Fibroblast of lung (primary cell): ENCODE measurements at places on chromosomes 12 and 14.

GRCh38 chr14:89983375-89983774, 27.6 kb downstream of the TDP1 start:
- H3K27ac ChIP-seq = no peak overlapping the region
- no peaks in the 10 kb centered on the region for H3K27me3 ChIP-seq
- DNase-seq = no peak
- no peak overlapping the region for H3K4me3 ChIP-seq

- no peaks in the 10 kb centered on the region for H3K27me3 ChIP-seq
- no peak overlapping the region for H3K27ac ChIP-seq
- no peaks in the 10 kb centered on the region for H3K4me1 ChIP-seq
- no peak for DNase-seq
- H3K4me3 ChIP-seq = no peak overlapping the region
These were observed 43.6 kb downstream of the HCAR2 start for GRCh38 chr12:122659579-122659978.

DNA sequence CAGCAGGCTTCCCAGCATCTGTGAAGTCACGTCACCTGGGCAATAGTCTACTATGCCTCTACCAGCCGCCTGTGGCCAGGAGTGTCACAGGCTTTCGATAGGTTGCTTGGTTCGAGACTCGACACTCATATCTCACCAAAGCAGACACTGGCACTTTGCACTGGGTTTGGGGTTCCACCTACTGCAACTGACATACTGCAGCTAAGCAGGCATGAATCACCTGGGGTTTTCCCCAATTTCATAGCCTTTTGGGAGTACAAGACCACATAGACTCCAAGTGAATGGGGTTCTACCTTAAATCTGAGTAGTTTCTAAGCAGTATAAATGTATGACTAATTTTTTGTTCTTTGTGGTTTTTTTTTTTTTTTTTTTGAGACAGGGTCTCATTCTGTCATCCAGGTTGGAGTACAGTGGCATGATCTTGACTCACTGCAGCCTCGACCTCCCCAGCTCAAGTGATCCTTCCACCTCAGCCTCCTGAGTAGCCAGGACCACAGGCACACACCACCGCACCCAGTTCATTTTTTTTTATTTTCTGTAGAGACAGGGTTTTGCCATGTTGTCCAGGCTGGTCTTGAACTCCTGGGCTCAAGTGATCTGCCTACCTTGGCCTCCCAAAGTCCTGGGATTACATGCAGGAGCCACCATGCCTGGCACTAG, 32.1 kb downstream of the DMAC2L start:
- H3K4me1 ChIP-seq = peaks cover 22% of the 10 kb centered on the region
- H3K27me3 ChIP-seq = no peaks in the 10 kb centered on the region
- DNase-seq = no peak
- no peaks in the 10 kb centered on the region for H3K36me3 ChIP-seq
- no peak overlapping the region for H3K27ac ChIP-seq

- no peak overlapping the region for H3K27ac ChIP-seq
- no peak overlapping the region for H3K4me3 ChIP-seq
- no peaks in the 10 kb centered on the region for H3K4me1 ChIP-seq
- H3K27me3 ChIP-seq = no peaks in the 10 kb centered on the region
- H3K36me3 ChIP-seq = no peaks in the 10 kb centered on the region
These were observed 1.1 kb downstream of the CNTN1 start for GRCh38 chr12:40693207-40693821.

- no peak overlapping the region for H3K27ac ChIP-seq
- no peaks in the 10 kb centered on the region for H3K36me3 ChIP-seq
- no peaks in the 10 kb centered on the region for H3K4me1 ChIP-seq
- no peak overlapping the region for H3K4me3 ChIP-seq
These were observed 74.6 kb upstream of the PARP11 start for GRCh38 chr12:3947781-3948180.

- no peak for DNase-seq
- H3K4me1 ChIP-seq = no peaks in the 10 kb centered on the region
- no peaks in the 10 kb centered on the region for H3K36me3 ChIP-seq
- H3K27ac ChIP-seq = no peak overlapping the region
These were observed 35.7 kb upstream of the ATP2A2 start for GRCh38 chr12:110245369-110245772.

DNA sequence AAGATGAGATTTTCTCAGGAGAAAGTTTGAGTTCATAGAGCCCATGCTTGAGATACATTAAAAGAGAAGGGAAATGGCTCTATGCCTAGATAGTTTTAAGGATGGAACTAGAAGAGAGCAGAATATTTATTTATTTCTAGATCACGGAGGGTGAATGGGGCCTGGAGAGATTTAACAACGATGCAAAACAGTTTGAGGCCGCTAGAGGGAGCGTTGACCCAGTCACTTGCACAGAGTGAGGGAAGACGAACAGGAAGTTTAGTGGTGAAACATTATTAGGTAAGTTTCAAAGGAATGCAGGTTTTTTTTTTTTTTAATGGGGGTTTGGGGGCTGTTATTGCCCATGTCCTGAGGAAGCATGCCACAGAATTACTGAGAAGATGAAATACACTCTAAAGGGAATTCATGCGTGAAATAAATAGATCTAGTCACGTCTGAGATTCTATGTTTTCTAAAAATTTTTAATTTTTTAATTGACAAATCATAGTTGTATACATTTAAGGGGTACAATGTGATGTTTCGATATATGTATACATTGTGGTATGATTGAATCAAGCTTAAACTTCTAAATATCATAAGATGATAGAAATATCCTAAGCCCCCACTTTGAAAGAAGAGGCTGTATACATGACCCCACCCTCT, 14.8 kb upstream of the PPP1R1A start:
- H3K27me3 ChIP-seq = no peaks in the 10 kb centered on the region
- H3K4me1 ChIP-seq = no peaks in the 10 kb centered on the region
- peak; percentile 61 for DNase-seq
- H3K27ac ChIP-seq = no peak overlapping the region

- peak; percentile 11 for DNase-seq
- no peak overlapping the region for H3K4me3 ChIP-seq
- no peaks in the 10 kb centered on the region for H3K4me1 ChIP-seq
- H3K27ac ChIP-seq = no peak overlapping the region
These were observed 12.0 kb downstream of the CLSTN3 start for GRCh38 chr12:7142056-7142644.

GRCh38 chr14:95270203-95270602, 49.5 kb downstream of the CLMN start:
- H3K27me3 ChIP-seq = no peaks in the 10 kb centered on the region
- no peak overlapping the region for H3K4me3 ChIP-seq
- no peak for DNase-seq
- H3K4me1 ChIP-seq = peaks cover 6% of the 10 kb centered on the region

GRCh38 chr12:84128117-84128991, 784.2 kb downstream of the SLC6A15 start:
- H3K4me3 ChIP-seq = no peak overlapping the region
- no peaks in the 10 kb centered on the region for H3K27me3 ChIP-seq
- no peaks in the 10 kb centered on the region for H3K4me1 ChIP-seq
- DNase-seq = no peak

- no peaks in the 10 kb centered on the region for H3K27me3 ChIP-seq
- DNase-seq = no peak
- H3K4me3 ChIP-seq = no peak overlapping the region
- H3K27ac ChIP-seq = no peak overlapping the region
- peaks cover 2% of the 10 kb centered on the region for H3K4me1 ChIP-seq
These were observed 266.9 kb upstream of the ATP2B1 start for GRCh38 chr12:89975574-89975973.

GRCh38 chr12:122148657-122149056, 25.4 kb downstream of the IL31 start:
- peak; percentile 72 for DNase-seq
- no peaks in the 10 kb centered on the region for H3K27me3 ChIP-seq

GRCh38 chr12:76636121-76636692, 76.6 kb upstream of the OSBPL8 start:
- no peak overlapping the region for H3K27ac ChIP-seq
- no peak for DNase-seq
- H3K4me3 ChIP-seq = no peak overlapping the region
- no peaks in the 10 kb centered on the region for H3K27me3 ChIP-seq
- H3K4me1 ChIP-seq = no peaks in the 10 kb centered on the region
- no peaks in the 10 kb centered on the region for H3K36me3 ChIP-seq

DNA sequence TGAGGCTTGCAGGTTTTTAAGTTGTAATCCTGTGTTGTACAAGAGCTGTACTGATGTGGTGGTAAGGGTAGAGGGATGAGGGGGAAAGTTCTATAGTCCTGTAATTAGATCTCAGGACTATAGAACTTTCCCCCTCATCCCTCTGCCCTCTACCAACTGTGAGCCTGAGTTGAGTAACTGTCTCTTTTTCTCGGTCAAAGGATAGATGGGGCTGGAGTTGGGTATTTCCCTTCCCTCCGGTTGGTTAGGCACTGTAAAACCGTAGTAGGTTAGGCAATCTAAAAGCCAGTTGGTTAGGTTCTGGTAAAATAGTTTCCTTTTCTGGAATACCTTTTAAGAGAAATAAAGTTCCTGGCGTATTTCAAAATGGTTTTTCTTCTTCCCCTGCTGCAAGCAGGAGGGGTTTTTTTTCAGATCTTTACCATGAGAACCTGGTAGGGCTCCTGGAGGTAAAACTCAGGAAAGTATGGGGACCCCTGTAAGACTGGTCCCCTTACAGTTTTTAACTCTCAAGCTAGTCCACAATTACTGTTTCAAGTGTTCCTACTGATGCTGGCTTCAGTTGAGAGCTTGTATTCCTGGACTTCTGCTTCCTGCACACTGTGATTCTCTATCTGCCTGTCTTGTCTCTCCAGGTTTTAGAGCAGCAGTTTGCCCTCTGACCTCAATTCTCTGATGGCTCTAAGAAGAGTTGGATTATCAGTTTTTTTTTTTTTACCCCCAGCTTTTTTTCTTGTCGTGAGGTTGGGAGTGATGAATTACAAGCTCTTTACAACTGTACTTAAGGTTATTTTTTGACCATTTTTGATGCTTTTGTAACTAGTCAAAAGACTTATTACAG, 58.7 kb downstream of the FUT8 start:
- no peak for DNase-seq
- no peaks in the 10 kb centered on the region for H3K36me3 ChIP-seq
- H3K4me3 ChIP-seq = no peak overlapping the region
- H3K4me1 ChIP-seq = no peaks in the 10 kb centered on the region
- H3K27me3 ChIP-seq = no peaks in the 10 kb centered on the region

GRCh38 chr14:105888151-105888550, 361.8 kb downstream of the TMEM121 start:
- no peaks in the 10 kb centered on the region for H3K27me3 ChIP-seq
- H3K27ac ChIP-seq = no peak overlapping the region
- H3K4me1 ChIP-seq = no peaks in the 10 kb centered on the region

DNA sequence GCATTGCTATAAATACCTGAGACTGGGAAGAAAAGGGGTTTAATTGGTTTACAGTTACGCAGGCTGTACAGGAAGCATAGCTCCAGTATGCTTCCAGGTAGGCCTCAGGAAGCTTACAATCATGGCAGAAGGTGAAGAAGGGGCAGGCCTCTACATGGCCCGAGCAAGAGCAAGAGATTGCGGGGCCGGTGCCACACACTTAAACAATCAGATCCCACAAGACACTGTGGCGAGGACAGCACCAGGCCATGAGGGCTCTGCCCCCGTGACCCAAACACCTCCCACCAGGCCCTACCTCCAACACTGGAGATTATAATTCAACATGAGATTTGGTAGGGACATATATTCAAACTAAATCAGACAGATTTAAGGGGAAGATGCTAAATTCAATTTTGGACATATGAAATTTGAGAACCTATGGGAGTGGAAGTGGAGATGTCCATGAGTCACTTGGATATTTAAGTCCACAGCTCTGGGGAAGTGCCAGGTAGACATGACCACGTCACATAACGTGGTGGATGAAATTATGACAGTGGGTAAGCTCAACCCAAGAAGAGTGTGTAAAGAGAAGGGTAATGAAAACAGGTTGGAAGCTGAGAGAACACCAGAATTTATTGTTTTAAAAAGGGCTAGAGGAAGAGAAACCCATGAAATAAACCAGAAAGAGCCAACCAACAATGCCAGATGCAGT, 1.5 kb upstream of the LTA4H start:
- peak; percentile 82 for DNase-seq
- H3K27ac ChIP-seq = no peak overlapping the region
- H3K27me3 ChIP-seq = no peaks in the 10 kb centered on the region

GRCh38 chr14:67060546-67060945, 128.7 kb upstream of the GARIN2 start:
- no peak overlapping the region for H3K4me3 ChIP-seq
- H3K27me3 ChIP-seq = no peaks in the 10 kb centered on the region
- no peak overlapping the region for H3K27ac ChIP-seq
- no peak for DNase-seq

GRCh38 chr12:126726481-126727217, 1540.3 kb upstream of the TMEM132C start:
- H3K4me1 ChIP-seq = no peaks in the 10 kb centered on the region
- H3K27ac ChIP-seq = no peak overlapping the region
- no peaks in the 10 kb centered on the region for H3K36me3 ChIP-seq
- DNase-seq = no peak

GRCh38 chr14:32192712-32193373, 9.0 kb upstream of the RNU6-7 start:
- no peaks in the 10 kb centered on the region for H3K27me3 ChIP-seq
- no peak overlapping the region for H3K4me3 ChIP-seq
- no peak overlapping the region for H3K27ac ChIP-seq
- no peak for DNase-seq
- H3K4me1 ChIP-seq = no peaks in the 10 kb centered on the region
- H3K36me3 ChIP-seq = no peaks in the 10 kb centered on the region

DNA sequence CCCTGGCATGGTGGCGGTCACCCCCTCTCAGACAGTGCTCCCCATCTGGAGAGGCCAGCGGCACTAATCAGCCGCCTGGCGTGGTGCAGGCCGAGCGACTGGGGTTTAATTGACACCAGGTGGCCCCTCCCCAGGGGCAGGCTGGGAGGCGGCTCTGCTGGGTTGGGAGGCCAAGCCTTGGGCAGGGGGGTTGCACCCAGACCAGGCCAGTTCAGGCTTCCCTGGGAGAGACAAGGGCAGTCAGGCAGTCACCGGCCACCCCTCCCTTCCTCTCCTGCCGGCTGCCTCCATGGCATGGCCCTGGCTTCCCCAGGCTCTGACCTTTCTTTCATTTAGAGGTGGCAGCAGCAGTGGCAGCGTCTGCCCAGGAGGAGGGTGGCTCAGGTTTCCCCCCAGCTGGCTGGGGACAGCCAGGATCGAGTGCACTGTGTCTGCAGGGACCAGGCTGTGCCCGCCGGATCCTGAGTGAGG, 78.1 kb upstream of the NOS1 start:
- H3K27me3 ChIP-seq = no peaks in the 10 kb centered on the region
- no peak overlapping the region for H3K27ac ChIP-seq
- no peaks in the 10 kb centered on the region for H3K36me3 ChIP-seq
- no peak overlapping the region for H3K4me3 ChIP-seq
- H3K4me1 ChIP-seq = no peaks in the 10 kb centered on the region

- H3K36me3 ChIP-seq = no peaks in the 10 kb centered on the region
- H3K4me3 ChIP-seq = peak overlapping the region; percentile 36
These were observed 4.6 kb downstream of the AHNAK2 start for GRCh38 chr14:104973385-104974145.

- no peaks in the 10 kb centered on the region for H3K27me3 ChIP-seq
- peaks cover 18% of the 10 kb centered on the region for H3K36me3 ChIP-seq
- H3K27ac ChIP-seq = peak overlapping the region; percentile 100
- peak overlapping the region; percentile 75 for H3K4me3 ChIP-seq
These were observed 583 bp upstream of the SDR39U1 start for GRCh38 chr14:24443053-24443665.

GRCh38 chr12:109347589-109347988, at the start of gene MYO1H:
MYO1H (plus strand) TSS chr12:109347900; CDS start chr12:109347961, 61 bp downstream.
- H3K4me1 ChIP-seq = no peaks in the 10 kb centered on the region
- H3K27ac ChIP-seq = no peak within 1 kb of the TSS

GRCh38 chr14:32925439-32925838, 13.2 kb upstream of the NPAS3 start:
- H3K36me3 ChIP-seq = no peaks in the 10 kb centered on the region
- H3K4me3 ChIP-seq = no peak overlapping the region
- no peak overlapping the region for H3K27ac ChIP-seq
- DNase-seq = no peak
- H3K4me1 ChIP-seq = no peaks in the 10 kb centered on the region
